Frontal cortex (tissue), 4 donors: ENCODE measurements at places on chromosomes 7 and 10.

GRCh38 chr7:133709036-133709880 is 417.9 kb upstream of the LRGUK start:
- DNase-seq = no peak

GRCh38 chr10:69883310-69884023 is 81.8 kb downstream of the COL13A1 start:
- no peak for DNase-seq

DNA sequence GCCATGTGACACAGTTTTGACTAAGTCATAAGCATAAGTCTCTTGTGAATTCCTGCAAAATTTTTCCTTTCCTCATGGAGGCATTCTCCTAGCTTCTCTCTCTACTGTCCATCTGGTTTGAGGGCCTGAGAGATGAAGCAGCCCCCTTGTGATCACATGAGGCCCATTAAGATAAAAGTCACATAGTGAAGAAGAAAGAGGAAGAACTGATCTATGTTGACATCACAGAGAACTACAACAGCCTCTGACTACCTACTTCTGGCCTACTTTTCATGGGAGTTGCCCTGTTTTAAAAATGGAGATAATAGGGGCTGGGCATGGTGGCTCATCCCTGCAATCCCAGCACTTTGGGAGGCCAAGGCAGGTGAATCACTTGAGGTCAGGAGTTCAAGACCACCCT is 50.4 kb downstream of the TFEC start:
- no peak for DNase-seq

- DNase-seq = no peak
Measured at GRCh38 chr10:113600569-113600968, 47.7 kb downstream of the HABP2 start.

DNA sequence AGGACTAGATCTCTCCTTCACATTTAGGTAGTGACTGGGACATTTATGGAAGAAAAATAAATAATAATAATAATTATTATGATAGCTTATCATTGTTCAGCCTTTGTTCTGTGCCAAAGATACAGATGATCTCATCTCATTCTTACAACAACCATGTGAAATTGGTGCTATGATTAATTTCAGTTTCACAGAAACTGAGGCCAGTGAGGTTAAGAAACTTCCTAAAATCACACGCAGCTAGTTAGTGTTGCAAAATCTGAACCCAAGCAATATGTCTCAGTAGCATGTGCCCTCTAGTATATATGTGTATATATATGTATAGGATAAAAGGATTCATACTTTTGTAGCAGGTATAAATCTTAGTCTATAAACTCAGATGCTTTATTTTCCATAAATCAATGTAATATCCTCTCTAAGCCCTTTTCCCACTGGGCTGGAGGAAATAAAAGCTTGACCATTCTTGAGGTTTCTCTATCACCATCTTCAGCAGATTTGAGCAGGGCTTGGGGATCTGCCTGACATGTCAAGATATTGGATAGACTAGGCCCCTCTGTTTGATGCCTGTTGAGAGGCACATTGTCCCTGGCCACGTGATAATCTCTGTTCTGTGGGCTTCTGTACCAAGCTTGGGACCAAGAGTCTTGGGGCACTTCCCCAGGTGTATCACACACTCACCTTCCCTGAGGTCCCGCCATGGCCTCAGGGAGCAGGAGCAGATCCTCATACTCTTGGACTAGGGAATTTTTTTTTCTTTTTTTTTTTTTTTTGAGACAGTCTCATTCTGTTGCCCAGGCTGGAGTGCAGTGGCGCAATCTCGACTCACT is 172.6 kb upstream of the NRP1 start:
- no peak for DNase-seq

GRCh38 chr7:2482725-2483451 is 6.7 kb upstream of the GRIFIN start:
- DNase-seq = no peak

GRCh38 chr10:61136139-61136538 is 192.2 kb upstream of the RHOBTB1 start:
- no peak for DNase-seq

DNA sequence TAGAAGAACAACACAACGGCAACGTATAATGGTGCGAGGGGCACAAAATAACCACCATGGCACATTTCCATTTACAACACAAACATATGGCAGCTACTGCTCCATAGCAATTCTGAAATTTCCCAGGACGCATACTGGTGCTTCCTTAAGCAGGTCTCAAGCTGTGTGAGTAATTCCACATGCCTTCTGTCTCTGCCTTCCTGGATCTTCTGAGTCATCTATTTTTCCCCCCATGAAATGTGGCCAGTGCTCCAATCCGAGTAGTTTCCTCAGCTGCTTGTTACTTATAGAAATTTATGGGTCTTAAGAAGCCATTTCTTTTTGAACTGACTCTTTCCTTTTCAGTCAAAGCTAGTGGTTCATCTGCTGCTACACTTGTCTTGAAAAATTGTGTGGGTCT is 256.6 kb upstream of the KLF6 start:
- no peak for DNase-seq

DNA sequence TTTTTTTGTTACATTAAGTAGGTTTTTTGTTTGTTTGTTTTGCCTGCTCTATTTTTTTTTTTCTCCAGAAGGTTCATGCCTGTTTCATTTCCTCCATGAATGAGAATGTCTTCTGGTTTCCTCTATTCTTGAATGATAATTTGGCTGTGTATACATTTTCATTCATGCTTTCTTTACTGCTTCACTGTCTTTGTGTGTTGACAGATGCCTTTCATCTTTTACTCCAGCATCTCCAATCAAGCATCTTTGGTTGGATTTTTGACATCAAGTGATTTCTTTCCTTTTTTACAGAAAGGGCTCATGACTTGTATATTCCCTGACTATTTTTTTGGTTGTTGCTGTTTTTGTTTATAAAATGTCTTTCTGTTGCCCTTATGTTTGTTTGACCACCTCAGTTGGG is 156.5 kb downstream of the MDFIC start:
- DNase-seq = no peak

- no peak for DNase-seq
Measured at GRCh38 chr10:105239311-105240219, 598.5 kb downstream of the SORCS3 start.

GRCh38 chr7:149175150-149175549 is 20.2 kb upstream of the ZNF282 start:
- DNase-seq = no peak

DNA sequence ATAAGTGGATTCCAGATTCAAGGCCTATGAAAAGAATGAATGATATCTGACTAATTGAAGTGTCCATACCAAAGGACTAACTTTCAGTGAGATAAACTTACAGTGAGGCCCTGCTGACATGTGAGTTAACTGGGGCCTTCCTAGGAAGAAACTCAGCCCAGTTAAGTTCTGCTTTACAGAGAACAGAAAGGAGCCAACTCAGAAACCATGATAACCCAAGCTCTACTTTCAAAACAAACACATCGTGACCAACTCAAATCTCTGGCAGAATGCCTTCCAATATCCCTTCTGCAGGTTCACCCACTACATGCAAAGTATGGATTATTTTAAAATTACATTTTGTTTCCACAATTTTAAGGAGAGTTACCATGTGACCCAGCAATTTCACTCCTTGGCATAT is 75.8 kb upstream of the MRLN start:
- DNase-seq = no peak

DNA sequence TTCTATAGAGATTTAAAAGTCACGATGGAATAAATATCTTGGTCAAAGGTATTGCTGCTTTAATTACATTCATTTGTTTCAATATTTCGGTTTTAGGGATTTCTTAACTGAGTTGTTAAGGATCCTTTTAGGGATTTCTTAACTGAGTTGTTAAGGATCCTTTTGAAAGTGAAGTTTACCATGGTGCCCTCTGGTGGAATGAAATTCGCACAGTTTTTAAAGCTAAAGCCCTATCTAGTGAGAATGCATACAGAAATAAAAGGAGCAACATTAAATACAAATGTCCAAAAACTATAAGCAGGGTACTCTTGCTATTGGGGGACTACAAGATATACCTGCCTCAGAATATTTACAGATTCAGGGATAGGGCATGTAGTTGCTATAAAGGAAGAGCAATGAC is 193.7 kb downstream of the RNLS start:
- DNase-seq = no peak

GRCh38 chr7:151925446-151926335 is 30.6 kb upstream of the GALNTL5 start:
- DNase-seq = no peak

DNA sequence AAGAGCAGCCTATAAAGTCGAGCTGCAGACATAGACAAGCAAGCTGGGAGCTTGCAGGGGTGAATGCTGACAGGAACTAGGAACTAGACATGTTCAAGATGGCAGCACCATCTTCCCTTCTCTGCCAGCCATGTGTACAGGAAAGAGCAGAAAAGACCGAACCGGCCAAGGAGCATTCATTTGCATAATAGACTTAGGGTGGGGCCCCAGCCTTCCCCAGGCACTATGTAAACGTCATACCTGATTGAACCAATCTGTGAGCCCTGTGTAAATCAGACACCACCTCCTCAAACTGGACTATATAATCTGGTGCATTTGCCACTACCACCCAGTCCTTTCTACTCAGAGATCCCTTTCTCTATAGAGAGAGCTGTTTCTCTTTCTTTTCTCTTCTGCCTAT is 106.9 kb upstream of the FAM3C start:
- no peak for DNase-seq

DNA sequence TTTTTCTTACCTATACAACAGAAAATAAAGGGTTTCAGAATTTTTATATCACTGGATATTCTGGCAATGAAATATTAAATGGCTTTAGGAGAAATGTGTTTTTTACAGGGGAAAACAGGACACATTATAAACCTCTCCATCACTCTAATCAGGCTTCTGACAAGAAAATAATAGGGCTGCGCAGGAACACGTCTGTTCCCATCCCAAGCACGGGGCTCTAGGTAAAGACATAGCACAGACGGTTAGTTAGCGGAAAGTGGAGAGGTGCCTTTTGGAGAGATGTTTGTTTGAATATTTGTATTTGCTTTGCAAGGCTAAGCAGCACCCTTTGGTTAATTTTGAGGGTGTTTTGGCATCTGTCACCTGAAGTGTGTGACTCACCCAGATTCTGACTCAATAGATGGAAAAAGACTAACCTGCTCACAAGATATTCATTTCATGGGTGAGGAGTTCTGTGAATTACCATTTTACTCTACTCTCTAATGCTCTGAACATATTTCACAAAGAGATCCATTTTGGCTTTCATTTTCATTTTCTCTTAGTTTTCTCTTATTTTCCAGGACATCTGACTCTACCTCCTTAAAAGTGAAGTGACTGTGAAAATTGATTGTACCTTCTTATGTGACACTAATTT is 174.5 kb upstream of the AKR1E2 start:
- DNase-seq = no peak

- DNase-seq = no peak
Measured at GRCh38 chr10:60292998-60293397, 96.7 kb downstream of the ANK3 start.

DNA sequence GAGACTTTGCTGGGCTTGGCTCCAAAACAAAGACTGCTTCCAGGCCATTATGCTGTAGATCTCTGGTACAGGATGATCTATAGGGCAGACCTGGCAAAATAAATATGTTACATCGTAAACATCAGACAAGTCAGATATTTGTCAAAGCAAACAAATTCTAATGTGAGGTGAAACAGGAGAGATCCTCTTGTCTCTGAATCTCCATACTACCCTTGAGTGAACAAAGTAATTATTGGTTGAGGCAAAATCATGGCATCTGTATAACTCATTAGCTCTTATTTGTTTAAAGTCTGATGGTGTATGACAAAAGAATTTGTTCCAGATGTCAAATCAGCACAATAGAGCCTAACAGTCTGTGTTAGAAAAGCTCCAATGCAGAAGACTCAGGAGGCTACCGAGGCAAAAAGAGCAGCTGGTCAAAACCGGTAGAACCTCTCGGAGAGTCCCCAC is 1291.5 kb downstream of the TYW1 start:
- no peak for DNase-seq

GRCh38 chr10:71232089-71232998 is 20.0 kb downstream of the UNC5B start:
- DNase-seq = peak; percentile 77

- DNase-seq = no peak
Measured at GRCh38 chr10:131755200-131755599, 145.6 kb upstream of the PPP2R2D start.

GRCh38 chr7:116021237-116021636 is 9.3 kb downstream of the TFEC start:
- DNase-seq = no peak

DNA sequence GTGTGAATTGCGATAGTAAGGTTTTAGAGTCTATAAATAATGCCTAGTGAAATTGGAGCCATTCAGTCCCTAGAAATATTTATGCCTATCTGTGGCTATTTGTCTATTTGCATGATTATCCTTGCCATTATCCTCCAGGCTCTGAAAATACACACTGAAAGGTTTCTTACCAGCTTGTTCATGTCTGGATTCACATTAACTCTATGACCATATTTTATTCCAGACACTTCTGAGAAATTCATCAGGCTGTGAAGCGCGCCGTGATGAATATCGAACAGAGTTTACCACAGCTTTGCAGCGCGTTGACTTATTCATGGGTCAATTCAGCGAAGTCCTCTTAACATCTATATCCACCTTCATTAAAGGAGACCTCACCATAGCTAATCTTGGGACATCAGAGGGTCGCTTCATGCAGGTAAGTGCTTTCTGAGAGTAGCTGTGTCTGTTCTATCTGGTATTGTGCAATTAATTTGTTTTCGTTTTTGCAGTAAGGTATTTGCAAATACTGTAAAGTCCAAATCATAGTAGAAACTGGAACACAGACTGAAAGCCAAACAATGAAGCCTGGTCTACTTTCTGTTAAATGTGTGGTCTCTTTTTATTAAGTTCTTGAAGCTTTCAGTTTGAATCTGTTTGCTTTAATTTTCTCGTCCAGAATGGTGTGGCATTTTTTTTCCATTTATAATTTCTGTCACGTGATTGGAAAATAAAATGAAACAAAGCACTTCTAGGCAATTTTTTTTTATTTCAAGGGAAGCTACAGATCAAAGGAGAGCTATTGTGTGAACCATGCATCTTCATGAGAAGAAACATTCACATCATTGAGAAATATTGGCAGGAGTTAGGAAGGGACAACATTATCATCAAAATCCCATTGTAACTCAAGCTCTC is 59.7 kb downstream of the MET start:
- no peak for DNase-seq

DNA sequence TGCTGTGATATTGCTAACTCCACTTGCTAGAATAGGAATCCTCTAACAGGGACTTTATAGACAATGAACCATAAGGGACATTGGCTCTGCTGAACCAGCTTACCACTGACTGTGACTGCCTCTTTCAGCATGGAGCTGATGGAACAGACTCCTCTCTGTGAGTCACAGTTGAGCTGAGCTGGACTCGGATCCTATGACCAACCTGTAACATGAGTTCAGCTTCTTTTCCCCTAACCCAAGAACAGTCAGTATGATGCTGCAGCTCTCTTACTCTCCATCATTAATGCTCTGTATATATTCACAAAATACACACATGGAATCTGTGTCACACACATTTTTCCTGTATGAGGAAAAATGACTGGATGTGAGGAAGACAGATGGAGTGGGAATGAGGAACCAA is 177.9 kb upstream of the BET1 start:
- DNase-seq = no peak

- DNase-seq = no peak
Measured at GRCh38 chr7:39453743-39454355, 112.4 kb upstream of the YAE1 start.

- no peak for DNase-seq
Measured at GRCh38 chr7:45682358-45682735, 108.2 kb downstream of the ADCY1 start.
